ENCODE measurements at places on chromosomes 13 and 19.
A peak's percentile ranks its signal among the peaks of the same experiment; 100 is the strongest.

DNA sequence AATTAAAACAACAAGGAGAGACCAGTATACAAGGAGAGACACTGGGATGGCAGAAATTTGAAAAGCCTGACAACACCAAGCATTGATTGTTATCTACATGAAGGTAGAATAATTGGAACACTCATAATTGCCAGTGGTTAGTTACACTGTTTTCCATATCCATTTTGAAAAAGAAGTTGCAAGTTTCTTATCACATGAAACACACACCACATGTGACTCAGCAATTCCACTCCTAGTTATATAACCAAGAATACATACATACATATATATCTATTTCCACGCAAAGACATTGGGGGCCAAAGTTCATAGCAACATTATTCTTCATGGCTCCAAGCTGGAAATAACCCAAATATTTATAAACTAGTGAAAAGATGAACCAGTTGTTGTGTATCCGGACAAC, 15.2 kb upstream of the PABPC3 start:
- no peak for DNase-seq

GRCh38 chr13:106302843-106303242, 232.6 kb downstream of the EFNB2 start:
- no peak for DNase-seq

GRCh38 chr13:84925443-84925842, 873.8 kb downstream of the SLITRK6 start:
- DNase-seq, result no peak

DNA sequence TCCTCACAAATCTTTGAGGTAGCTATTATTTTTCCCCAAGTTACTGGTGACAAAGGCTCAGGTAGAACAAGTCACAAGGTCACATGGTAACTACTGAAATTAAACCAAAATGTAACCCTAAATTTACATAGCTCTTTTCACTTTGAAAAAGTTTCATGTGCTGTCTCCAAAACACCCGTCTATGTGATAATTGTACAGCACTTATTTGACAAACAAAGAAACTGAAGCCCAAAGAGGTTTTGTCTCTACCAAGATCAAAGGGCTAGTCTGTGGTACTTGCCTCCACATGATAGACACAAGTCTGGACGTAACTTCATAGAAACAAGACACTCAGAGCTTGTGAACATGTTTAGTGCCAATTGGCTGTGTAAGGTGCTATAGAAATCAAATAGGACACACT, 108.3 kb downstream of the SACS start:
- no peak for DNase-seq

DNA sequence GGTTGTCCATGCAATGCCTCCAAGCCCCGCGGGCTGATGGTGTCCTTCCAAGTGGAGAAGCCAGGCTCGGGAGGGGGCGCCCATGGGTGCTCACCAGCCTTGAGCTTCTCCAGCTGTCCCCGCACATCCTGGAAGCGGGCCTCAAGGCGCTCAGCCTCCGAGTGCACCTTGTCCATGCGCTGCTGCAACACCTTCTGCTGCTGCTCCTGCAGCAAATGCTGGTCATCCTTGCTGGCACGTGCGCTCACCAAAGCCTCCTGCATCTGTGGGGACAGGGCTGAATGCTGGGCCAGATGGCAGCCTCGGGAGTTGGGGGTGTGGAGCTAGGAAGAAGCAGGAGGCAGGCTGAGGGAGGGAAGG, 22.8 kb upstream of the EMP3 start:
- no peak for DNase-seq

DNA sequence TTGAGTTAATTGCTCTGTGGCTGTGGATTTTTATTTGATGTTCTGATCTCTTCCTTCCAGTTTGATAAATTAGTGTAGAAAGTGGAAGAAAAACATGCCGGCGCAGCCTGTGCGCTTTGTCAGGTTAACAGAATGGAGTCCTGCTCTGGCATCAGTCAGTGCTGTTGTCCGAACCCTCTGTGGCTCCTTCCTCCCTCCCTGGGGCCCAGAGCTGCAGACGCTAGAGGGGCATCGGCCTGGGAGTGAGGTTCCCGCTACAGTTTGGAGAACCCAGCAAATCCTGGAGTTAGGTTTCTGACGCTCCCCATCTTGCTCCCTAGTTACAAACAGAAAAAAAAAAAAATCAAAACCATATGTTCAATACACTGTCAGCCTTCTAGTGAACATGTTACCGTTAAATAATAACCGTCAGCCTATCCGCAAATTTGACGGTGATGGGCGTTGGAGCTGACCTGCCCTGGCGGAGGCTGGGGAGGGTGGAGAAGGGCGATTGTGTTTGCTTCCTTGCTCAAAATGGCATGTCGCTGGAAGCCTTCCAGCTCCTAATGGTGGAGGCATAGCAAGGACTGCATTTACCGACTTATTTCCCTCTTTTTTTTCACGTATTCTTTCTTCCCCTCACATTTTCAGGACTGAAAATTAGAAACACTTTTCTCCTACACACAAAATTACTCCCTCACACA, 13.6 kb downstream of the MBNL2 start:
- DNase-seq, result no peak

- DNase-seq, result no peak
Measured at GRCh38 chr13:34161931-34162543, 344.1 kb downstream of the RFC3 start.

GRCh38 chr13:39982745-39983144, 327.3 kb downstream of the COG6 start:
- DNase-seq, result no peak

GRCh38 chr13:26855921-26856320, 95.3 kb upstream of the GPR12 start:
- no peak for DNase-seq

- no peak for DNase-seq
Measured at GRCh38 chr19:38528931-38529330, 88.8 kb downstream of the MAP4K1 start.

DNA sequence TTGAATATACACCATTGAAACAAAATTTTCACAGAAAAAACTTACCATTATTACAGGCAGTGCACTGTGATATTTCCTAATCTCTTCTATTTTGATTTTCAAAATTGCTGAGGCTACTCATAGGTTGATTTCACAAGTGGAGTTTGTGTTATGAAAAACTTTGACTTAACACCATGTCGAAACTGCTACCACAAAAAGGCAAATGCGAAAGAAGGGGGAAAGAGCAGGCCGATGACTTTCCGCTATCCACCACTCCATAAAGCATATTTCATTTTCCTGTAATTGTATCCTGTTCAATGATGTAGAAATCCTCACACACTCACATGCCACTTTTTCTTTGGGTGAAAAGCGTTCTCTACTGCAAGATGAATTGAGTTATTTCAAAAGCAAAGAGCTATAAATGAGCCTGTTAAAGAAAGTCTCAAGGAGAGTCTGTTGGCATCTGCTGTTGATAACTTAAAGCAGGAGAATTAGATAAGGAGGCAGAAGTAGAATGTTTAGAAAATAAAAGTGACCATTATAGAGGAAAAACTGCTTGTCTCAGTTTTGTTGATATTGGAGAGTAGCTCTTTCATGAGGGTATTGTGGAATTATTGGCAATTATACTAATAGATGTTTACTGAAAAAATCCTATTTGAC, 18.8 kb downstream of the KL start:
- DNase-seq, result no peak

- DNase-seq, result no peak
Measured at GRCh38 chr19:11177592-11177991, 19.8 kb downstream of the KANK2 start.

GRCh38 chr13:110307767-110308655, 927 bp downstream of the COL4A2 start:
- DNase-seq, result no peak

DNA sequence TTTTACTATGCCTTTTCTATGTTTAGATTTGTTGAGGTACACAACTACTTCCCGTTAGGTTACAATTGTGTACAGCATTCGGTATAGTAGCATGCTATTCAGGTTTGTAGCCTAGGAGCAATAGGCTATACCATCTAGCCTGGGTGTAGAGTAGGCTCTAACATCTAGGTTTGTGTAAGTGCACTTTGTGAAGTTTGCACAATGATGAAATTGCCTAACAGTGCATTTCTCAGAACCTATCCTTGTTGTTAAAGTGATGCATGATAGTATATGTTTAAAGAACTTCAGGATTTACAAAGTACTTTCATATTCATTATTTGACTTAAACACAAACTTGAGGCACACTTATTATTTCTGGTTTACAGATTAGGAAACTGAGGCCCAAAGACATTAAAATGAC, 11.5 kb upstream of the SERPINE3 start:
- DNase-seq, result no peak

- DNase-seq, result peak; percentile 77
Measured at GRCh38 chr19:54464630-54465425, 1.2 kb upstream of the LENG9 start.

- DNase-seq, result no peak
Measured at GRCh38 chr19:38781058-38781457, 7.7 kb upstream of the LGALS7 start.

GRCh38 chr19:14479975-14480699, 5.0 kb upstream of the PTGER1 start:
- DNase-seq, result no peak

- DNase-seq, result no peak
Measured at GRCh38 chr13:38564256-38565150, 122.4 kb upstream of the FREM2 start.

DNA sequence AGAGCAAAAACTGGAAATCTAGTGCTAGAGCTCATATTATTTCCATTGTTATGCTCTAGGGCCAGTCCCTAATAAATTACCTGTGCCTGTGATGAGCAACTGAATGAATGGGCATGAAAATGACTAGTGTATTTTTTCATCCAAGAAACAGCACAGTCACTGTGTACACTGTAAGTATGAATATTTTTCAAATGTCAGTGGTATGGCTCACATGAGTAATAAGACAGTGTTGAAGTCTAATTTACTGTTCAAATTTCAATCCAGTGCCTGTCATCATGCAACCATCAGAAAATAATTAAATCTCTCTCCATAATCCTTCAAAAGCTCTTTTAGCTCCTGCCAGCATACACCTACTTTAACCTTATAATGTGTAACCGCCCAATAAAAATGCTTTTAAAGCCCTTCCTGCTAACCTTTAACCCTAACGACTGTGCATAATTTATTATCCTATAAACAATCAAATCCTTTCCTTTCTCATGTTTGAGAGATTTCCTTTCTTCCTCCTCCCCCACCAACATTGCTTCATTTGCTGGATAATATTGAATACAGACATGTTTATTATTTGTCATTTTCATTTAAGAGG, 378.3 kb downstream of the GPC5 start:
- DNase-seq, result no peak

- no peak for DNase-seq
Measured at GRCh38 chr13:80665792-80666333, 324.9 kb upstream of the SPRY2 start.

GRCh38 chr19:43351998-43352746, 1.3 kb upstream of the CD177 start:
- no peak for DNase-seq

GRCh38 chr13:68713394-68713793, 1394.2 kb upstream of the ATXN8OS start:
- no peak for DNase-seq

DNA sequence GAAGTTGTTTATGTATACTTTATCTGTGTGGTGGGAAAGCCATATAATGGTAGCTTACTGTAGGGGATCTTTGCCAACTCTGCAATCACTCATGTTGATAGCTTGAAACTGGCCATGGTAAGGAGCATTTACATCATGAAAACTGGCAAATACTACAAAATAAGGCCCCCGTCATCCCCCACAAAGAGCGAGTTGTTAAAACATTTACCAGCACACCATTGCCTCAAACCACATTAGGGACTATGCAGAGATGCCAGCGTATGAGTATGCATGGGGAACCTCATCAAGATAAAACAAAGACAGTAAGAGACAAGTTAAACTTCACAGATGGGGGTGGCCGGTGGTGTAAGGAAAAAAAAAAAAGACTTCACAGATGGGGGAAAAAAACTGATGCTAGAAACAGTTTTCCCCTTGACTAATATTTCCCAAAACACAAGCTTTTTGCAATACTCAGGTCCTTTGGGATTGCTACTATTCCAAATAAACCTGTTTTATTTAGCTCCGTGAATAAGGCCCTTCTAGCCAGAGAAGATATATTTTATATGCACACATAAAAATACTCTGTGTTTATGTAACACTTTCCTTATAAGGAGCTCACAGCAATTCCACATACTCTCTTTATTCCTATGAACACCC, 70.6 kb upstream of the SERP2 start:
- DNase-seq, result no peak

DNA sequence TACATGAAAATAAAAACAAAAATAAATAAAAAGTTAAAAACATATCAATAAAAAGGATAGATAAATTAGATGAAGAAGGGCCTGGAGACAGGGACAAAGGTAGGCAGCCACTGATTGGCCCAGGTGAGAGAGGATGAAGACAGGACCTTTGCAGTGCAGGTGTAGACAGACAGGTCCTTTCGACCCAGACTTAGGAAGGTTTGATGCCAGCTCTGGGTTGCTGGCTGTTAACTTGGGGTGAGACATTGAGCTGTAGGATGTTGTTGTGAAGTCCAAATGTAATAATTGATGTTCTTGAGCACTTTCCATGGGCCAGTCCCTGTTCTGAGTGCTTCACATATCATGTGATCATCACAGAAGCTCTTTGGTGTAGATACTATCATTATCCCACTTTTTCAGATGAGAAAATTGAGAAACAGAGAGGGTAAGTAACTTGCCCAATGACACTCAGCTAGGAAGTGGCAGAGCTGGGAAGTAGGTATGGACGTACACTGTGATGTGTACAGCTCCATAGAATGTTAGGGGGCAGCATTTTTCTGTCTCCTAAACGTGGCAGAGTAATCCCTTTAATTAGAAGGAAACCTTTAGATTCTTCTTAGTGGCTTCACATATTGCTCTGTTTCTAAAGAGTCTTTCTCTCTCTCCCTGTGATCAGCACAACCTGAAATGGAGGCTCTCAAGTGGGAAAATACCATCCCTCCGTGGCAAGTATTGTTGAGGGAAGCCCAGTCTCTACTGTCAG, 76.0 kb upstream of the STK24 start:
- no peak for DNase-seq
